ENCODE measurements at places on chromosomes 4 and X.

DNA sequence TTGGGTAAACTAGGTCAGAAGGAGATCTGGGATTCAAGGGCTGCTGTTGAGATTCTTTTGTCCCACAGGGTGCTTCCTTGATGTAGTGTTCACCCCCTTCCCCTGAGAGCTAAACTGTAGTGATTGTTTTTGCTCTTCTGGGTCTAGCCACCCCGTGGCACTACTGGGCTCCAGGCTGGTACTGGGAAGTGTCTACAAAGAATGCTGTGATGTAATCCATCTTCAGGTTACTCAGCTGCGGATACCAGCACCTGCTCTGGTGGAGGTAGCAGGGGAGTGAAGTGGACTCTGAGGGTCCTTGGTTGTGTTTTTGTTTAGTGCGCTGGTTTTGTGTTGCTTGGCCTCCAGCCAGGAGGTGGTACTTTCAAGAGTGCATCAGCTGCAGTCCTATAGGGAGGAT is 365.5 kb downstream of the ZNF674 start:
- DNase-seq = no peak

GRCh38 chr4:38034986-38035882 is 75.0 kb downstream of the PTTG2 start:
- peak; percentile 38 for DNase-seq

DNA sequence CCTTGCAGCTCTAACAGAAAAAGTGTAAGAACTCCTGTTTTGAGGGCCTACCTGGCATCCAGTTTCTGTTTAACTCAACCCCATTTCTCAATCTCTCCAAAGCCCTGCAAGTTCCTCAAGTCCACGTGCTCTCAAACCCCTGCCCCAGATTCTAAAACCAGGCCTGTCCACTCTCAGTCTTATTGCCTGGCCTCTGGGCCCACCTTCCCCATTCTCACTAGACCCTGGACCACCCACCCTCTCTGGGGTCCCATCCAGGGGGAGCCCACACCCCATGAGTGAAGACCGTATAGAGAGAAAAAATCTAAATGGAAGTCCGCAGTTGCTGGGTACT is 58.3 kb downstream of the TLR10 start:
- DNase-seq = no peak

DNA sequence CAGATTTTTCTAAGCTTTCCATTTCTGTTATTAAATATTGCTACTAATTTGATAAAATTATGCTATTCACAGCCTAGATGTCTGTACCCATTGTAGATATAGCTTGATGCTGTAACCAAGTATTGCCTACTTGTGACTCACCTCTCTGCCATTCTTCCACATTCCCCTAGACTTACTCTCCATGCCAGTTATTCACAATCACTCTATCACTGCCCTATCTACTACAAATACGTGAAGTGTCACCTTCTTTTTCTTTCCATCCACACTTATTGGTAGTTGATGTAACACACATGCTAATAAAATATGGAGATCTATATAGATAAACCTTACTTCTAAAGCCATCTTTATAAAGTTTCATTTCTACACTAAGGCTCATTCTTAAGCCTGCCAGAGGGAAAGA is 179.4 kb upstream of the PACRGL start:
- DNase-seq = no peak

GRCh38 chrX:34467437-34467836 is 189.6 kb downstream of the TMEM47 start:
- DNase-seq = no peak

DNA sequence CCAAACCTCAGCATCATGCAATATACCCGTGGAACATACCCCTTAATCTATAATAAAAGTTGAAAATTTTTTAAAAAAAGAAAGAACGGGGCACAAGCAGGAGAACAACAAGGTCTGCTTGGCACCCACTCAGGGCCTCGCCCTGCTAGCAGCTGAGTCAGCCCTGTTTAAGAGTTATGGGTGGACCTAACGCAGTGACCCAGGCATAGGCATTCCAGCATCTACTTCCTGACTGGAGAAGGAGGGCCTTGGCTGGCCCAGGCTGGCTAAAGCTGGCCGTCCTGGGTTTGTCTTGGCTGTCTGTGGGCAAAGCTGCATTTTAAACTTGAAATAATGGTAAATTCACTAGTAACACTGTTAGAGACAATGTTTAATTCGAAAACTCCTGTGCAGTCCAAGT is 236.7 kb upstream of the PGRMC2 start:
- no peak for DNase-seq

GRCh38 chrX:152884171-152884570 is 13.7 kb upstream of the ZNF185 start:
- DNase-seq = no peak

- no peak for DNase-seq
Observed at GRCh38 chr4:84492290-84492689, 6.8 kb downstream of the NKX6-1 start.

DNA sequence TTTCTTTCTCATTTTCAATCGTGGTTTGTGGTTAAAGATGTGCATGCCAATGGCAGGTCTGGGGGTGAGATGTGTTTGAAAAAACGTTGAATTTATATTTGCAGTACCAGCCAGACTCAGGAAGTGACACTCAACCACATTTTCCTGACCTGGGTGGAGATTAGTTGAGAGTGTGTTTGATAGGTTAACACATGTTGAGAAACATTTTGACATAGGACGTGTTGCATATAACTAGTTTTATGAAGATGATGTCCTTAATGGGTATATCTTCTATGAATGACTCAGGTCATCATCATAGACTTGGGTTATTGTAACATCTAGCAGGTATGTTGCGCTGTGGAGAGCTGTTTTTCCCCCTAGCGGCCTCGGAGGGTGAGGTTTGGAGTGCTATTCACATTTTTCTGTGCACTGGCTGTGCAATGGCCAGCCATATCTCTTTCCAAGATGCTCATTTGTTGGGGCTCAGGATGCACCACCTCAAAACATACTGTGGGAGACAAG is 21.7 kb upstream of the CD38 start:
- no peak for DNase-seq

DNA sequence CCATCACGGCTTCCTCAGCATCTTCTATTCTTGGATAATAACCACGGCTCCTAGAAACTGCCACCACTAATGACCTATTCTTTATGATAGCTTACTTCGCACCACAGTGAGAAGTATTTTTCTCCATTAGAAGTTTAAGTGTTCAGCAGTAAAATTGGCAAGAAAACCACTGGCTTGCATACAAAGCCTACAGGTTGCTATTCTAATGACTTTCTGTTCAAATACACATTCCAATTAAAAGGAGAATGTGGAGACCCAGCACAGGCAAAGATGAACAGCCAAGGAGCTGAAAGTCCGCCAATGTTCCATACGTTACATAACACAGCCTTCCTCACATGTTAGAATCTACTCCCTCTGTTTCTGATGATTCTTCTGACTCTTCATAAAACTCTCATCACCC is 875.0 kb upstream of the PRKX start:
- no peak for DNase-seq

DNA sequence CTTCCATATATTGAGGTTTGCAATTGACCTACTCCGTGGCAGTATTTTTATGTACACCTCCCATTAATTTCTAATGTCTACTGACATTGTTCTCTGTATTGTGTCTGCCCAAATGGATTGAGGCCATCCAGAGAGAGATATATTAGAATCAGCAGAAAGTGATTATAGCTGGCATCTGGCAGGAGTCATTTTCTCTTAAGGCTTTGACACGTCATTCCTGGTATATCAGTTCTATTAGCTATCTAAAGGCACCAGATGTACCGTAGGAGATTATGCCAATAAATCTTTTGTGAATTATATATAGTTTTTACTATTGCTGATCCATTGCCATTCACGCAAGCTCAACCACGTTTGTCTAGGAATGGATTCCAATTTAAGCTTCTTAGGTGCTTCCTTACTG is 1026.4 kb upstream of the IGFBP7 start:
- no peak for DNase-seq

- no peak for DNase-seq
Observed at GRCh38 chr4:98672583-98673287, 14.3 kb upstream of the TSPAN5 start.

DNA sequence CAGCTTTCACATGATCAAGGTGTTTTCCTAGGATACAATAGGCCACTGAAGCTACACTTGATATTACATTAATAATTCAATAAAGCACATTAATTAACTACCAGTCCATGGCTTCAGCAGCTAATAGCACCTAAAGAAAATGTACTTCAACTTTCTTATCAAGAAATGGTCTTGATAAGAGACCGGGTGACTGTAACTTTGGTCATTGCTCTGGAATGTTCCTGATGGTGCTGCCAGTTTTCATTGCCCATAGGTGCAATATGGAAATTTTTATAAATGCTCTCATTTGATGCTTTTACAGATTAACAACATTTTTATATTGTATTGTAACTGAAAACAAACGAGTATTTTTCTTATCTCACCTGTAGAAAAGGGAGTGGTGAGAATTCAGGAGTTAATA is 165.4 kb downstream of the SHROOM3 start:
- no peak for DNase-seq

DNA sequence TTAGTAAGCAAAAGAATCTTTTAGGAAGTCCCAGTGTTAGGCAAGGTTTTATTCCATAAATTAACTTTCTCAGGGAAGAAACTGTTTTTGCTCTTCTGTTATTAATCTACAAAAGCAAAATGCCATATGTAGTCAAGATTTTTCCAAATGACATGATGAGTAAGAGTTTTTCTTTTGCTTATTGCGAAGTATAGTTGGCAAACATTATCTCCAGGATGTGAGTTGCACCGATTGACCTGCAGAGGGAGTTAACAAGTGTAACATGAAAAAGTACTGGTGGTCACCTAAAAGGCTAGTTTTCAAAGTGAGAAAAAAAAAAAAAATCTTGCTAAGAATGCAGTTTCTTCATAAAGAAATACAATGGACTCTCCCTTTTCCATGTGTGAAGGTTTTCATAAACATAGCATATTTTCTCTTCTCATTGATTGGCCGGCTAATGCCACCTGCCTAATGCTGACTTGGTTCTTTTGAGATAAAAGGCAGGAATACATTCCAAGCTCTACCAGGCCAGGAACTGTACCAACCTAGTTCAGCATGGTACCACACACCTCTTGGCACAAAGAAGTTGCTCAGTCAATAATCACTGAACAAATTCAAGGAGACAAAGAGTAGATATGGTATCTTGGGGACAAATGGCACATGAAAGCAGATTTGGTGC is 100.2 kb downstream of the LNX1 start:
- DNase-seq = no peak

GRCh38 chr4:9703391-9703790 is 78.0 kb upstream of the DRD5 start:
- no peak for DNase-seq

DNA sequence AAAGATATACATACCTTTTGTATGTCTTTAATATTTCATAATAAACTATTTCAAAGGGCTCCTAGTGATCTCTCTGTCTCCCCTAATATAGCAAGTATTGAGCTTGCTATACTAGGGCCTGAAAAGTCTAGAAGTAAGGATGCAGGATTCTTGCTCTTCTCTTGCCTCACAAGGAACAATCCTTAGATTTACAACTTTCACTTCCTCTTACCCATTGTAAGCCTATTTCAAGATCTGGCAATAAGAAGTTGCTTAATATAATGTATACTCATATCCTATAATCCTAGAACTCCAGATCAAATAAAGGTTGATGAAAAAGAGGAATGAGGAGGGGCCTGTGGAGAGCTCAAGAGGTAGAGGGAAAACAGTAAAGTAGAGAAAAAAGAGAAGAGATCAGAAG is 40.8 kb upstream of the CHRDL1 start:
- DNase-seq = no peak

- no peak for DNase-seq
Observed at GRCh38 chr4:103168993-103169392, 29.1 kb downstream of the CENPE start.

- DNase-seq = no peak
Observed at GRCh38 chr4:78689261-78689660, 86.9 kb upstream of the BMP2K start.

DNA sequence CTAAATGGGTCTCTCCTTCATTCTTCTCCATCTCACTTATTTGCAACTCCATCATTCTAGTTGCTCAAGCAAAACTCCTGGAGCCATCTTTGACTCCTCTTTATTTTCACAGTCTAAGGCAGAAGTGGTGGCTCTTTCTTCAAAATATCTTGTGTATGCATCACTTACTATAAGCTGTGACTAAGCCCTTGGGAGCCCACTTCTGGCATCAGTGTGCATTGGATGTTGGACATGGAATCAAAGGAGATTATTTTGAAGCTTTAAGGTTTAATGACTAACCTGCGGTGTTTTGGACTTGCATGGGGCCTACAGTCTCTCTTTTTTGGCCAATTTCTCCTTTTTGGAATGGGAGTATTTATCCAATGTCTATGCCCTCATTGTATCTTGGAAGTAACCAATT is 276.8 kb downstream of the SPOCK3 start:
- DNase-seq = no peak

- peak; percentile 60 for DNase-seq
Observed at GRCh38 chr4:107931775-107932321, 499 bp downstream of the CYP2U1 start.

- DNase-seq = no peak
Observed at GRCh38 chr4:1051472-1051871, 40.0 kb downstream of the FGFRL1 start.

DNA sequence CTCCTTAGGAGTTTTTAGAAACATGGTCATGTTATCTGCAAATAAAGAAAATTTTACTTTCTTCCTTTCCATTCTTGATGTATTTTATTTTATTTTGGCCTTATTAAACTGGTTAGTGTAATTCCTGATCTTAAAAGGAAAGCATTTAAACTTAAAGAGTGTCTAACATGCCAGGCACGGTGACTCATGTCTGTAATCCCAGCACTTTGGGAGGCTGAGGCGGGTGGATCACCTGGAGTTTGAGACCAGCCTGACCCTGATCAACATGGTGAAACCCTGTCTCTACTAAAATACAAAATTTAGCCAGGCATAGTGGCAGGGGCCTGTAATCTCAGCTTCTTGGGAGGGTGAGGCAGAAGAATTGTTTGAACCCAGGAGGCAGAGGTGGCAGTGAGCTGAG is 281.3 kb downstream of the PTTG2 start:
- no peak for DNase-seq

DNA sequence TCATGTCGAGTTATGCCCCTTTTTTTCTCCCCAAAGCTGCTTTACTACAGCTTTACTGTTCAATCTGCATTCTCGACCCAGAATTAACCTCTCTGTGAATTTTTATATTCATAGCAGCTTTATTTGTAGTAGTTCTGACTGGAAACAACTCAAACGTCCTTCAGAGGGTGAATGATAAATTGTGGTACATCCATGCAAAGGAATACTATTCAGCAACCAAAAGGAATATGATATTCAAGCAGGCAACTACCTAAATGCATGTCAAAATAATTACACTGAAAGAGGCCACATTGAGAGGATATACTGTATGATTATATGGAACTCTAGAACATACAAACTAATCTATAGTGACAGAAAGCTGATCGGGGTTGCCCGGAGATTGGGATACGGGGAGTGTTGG is 20.0 kb upstream of the MECP2 start:
- no peak for DNase-seq

- DNase-seq = no peak
Observed at GRCh38 chr4:116870686-116871085, 214.7 kb downstream of the TRAM1L1 start.

- DNase-seq = no peak
Observed at GRCh38 chr4:26402458-26402857, 81.6 kb downstream of the RBPJ start.

GRCh38 chr4:40199179-40199670 is 2.4 kb downstream of the RHOH start:
- no peak for DNase-seq
